Spleen (tissue), 13 donors: ENCODE measurements at places on chromosomes 2 and 18. TPM values are rescaled to one million over a fixed set of nuclear protein-coding genes. Genes with fewer than 3 reads are reported as not detected.
A peak's percentile ranks its signal among the peaks of the same experiment; 100 is the strongest.

DNA sequence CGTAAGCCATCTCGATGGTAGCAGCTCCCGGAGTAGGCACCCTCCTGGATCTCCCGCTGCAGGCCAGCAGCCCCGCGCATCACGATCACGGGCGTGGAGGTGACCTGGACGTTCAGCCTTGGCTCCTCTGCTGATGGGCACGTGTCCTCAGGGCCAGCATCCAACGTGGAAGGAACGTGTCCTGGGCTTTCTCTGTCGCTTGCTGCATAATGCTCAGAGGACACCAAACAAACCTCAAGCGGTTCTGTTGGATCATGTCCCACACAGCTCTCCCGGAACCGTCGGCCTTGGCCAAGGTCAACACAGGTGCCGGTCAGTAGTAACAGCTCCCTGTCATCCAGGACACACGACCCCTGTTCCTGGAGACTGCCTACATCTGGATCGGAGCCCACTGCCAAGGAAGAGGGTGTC is 23.1 kb downstream of the PASK start:
- H3K27ac ChIP-seq: no peak overlapping the region
- no peaks in the 10 kb centered on the region for H3K4me1 ChIP-seq
- H3K27me3 ChIP-seq: no peaks in the 10 kb centered on the region
- no peak overlapping the region for H3K4me3 ChIP-seq
- peaks cover 5% of the 10 kb centered on the region for H3K36me3 ChIP-seq

GRCh38 chr18:37889963-37890362 is 324.4 kb upstream of the CELF4 start:
- no peaks in the 10 kb centered on the region for H3K27me3 ChIP-seq
- H3K27ac ChIP-seq: no peak overlapping the region
- no peaks in the 10 kb centered on the region for H3K36me3 ChIP-seq
- H3K4me3 ChIP-seq: no peak overlapping the region
- no peaks in the 10 kb centered on the region for H3K4me1 ChIP-seq
- DNase-seq: no peak

C1QL2 gene
- polyA plus RNA-seq: not detected

DNA sequence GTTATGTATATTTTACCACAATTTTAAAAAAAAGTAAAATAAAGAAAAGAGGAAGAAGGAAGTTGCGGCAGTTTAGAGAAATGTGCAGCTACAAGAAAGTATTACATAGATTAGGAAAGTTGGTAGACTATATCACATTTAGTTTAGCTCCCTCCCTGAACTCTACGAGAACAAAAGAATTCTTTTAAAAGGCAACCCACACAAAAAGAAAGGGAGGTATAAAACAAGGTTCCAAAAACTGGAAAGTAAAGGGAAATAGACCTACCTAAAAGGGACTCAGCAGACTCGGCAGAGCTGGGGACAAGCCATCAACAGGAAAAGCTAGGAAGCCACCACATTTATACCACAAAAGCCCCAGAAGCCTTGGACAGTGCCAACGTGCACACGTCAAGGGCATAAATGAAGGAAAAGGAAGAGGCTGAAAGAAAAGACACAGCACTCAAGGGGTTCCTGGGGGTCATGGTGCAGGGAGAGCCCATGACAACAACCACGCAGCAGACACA is 9.1 kb downstream of the TMEM127 start:
- H3K36me3 ChIP-seq: peaks cover 36% of the 10 kb centered on the region
- H3K27me3 ChIP-seq: no peaks in the 10 kb centered on the region
- peak overlapping the region; percentile 82 for H3K27ac ChIP-seq
- DNase-seq: no peak

IDH1 gene
- polyA plus RNA-seq: 26.8 TPM

DNA sequence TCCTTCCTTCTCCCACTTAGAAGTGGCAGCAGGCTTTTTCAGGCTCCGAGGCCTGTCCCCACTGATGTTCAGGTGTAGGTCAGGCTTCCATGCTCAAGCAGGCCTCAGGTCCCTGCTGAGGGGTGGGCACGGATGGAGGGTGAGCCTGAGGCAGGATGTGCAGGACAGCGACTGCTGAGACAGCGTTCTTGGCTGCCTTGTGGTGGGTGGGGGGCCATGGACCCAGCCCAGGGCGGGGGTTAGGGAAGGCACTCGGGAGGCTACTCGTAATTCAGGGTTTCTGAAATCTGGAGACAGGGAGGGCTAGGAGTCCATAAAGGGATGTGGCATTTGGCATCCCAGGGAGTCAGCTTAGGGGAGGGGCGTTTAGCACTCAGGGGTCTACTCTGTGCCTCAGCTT is 30.3 kb downstream of the COLEC11 start:
- no peaks in the 10 kb centered on the region for H3K36me3 ChIP-seq
- peaks cover under 1% of the 10 kb centered on the region for H3K4me1 ChIP-seq
- DNase-seq: peak; percentile 49
- no peaks in the 10 kb centered on the region for H3K27me3 ChIP-seq
- H3K4me3 ChIP-seq: no peak overlapping the region

- H3K27ac ChIP-seq: no peak overlapping the region
- no peaks in the 10 kb centered on the region for H3K27me3 ChIP-seq
- H3K36me3 ChIP-seq: no peaks in the 10 kb centered on the region
These were observed 116.8 kb upstream of the RAB6C start for GRCh38 chr2:129862668-129863067.

DNA sequence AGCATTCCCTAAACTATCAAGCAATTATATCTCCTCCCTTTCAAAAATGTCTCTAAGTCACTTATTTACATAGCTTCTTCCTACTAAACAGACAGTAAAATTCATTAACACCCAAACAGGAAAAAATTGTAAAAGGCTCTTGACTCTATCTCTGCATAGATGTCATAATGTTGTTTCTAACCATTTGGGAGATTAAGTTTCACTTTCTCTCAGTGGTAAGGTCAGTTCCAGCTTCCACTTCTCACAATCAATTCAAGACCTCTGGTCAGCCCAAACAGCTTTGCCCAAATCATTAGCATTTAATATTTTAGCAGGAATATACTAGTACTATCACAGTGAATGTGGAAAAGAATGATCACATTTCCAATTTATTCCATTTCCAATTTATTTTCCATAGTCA is 374.3 kb upstream of the MC4R start:
- H3K4me1 ChIP-seq: no peaks in the 10 kb centered on the region
- no peak for DNase-seq
- no peaks in the 10 kb centered on the region for H3K36me3 ChIP-seq
- H3K27ac ChIP-seq: peak overlapping the region; percentile 6
- no peak overlapping the region for H3K4me3 ChIP-seq

- H3K27ac ChIP-seq: no peak overlapping the region
- DNase-seq: no peak
- no peak overlapping the region for H3K4me3 ChIP-seq
- H3K36me3 ChIP-seq: no peaks in the 10 kb centered on the region
- H3K27me3 ChIP-seq: no peaks in the 10 kb centered on the region
These were observed 31.4 kb downstream of the DIS3L2 start for GRCh38 chr2:231992888-231993287.

TRIM43 gene
- polyA plus RNA-seq: not detected

GRCh38 chr2:3192920-3193319 is 184.7 kb downstream of the EIPR1 start:
- H3K4me3 ChIP-seq: no peak overlapping the region
- H3K4me1 ChIP-seq: no peaks in the 10 kb centered on the region
- no peak overlapping the region for H3K27ac ChIP-seq
- peak; percentile 52 for DNase-seq

DNA sequence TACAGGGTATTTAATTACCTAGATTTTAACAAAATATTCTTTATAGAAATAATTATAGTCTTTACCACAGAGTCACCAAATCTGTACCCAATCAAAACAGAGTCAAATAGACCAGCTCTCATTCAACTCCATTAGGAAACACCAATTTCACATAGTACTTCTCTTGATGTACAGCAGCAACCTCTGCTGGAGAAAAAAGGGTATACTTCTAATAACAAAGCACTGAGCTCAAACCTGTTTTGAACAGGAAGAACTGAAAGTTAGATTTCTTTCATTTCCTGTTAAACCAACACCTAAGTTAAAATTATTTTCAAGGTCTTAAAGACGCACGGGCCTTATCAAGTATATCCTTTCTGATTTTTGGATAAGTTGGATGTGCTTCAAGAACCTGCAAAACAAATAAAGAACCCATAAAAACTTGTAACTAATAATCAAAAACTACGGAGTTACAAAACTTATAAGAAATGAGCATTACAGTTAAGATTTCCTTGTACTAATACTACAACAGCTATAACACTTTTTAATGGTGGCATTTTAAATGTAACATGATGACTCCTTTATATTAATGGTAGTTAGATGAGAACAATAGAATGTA is 79.0 kb downstream of the TTC21B start:
- no peak overlapping the region for H3K27ac ChIP-seq
- no peaks in the 10 kb centered on the region for H3K27me3 ChIP-seq
- DNase-seq: no peak
- H3K4me3 ChIP-seq: no peak overlapping the region
- H3K36me3 ChIP-seq: no peaks in the 10 kb centered on the region

DNA sequence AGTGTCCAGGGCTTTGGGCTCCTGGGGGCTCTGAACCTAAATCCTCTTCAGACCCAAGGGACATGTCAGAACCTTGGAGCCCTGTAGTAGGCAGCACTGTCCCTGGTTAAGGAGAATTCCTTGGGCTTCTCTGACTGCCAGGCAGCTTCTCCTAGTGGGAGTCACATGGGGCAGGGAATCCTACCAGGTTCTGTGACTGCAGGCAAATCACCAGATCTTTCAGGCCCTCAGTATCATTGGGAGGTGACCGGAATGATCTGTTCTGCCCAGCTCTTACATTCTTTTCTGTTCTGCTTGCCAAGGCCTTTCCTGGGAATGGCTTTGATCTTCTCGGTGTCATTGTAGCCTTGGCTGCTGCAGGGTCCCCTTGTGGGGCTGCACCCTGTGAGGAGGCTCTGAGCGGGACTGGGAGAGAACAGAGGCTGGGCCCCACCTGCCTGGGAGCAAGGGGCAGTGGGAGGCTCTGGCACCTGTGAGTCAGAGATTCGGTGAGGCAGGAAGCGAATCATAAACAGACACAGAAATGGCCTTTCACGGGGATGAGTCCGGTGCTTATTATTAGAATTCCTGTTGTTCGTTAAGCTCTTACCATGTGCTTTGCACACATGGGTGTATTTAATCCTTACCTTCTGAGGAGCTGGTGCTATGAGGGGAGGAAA is 14.1 kb downstream of the CEP68 start:
- peaks cover 61% of the 10 kb centered on the region for H3K36me3 ChIP-seq
- DNase-seq: no peak
- peaks cover 76% of the 10 kb centered on the region for H3K4me1 ChIP-seq
- H3K27me3 ChIP-seq: no peaks in the 10 kb centered on the region

GRCh38 chr2:165634855-165635254 is 159.2 kb downstream of the GALNT3 start:
- DNase-seq: no peak
- no peaks in the 10 kb centered on the region for H3K27me3 ChIP-seq
- H3K4me3 ChIP-seq: no peak overlapping the region

DNA sequence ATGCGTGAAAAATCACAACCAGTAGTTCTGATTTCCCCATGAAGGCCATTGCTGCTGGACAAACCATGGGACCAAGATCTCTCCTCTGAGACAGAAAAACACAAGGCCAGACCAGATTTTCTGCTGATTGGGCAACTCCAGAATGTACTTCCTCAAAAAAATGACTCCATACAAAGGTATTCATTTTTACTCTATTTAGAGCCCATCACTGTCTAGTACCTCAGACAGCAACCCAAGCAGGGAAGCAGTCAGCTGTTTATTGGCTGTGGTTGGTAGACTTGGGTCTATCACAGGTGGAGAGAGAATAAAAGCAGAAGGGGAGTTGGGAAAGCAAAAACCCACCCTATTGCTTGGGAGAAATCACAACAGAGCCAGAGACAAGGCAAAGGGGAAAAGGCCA is 219.9 kb downstream of the PIK3C3 start:
- no peaks in the 10 kb centered on the region for H3K36me3 ChIP-seq
- H3K27ac ChIP-seq: no peak overlapping the region
- DNase-seq: no peak
- H3K4me1 ChIP-seq: no peaks in the 10 kb centered on the region
- no peaks in the 10 kb centered on the region for H3K27me3 ChIP-seq

DNA sequence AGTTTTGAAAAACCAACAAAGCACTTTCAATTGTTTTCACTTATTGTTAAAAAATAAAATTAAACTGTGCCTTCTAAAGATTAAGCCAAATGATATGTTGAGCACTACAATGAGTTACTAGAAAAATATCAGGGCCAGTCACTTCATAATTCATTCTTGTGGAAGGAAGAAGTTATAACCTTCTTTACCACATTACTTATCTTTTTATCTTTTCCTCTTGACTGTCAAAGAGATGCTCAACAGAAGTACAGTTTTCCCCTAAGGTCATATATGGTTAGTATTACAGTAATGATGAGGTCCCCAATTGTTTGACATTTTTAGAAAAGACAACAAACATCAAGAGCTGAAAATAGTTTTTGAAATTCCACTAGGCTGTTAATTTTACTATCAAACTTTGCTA is 9.4 kb downstream of the PELI1 start:
- no peak overlapping the region for H3K4me3 ChIP-seq
- DNase-seq: no peak
- H3K27me3 ChIP-seq: no peaks in the 10 kb centered on the region
- peaks cover 18% of the 10 kb centered on the region for H3K4me1 ChIP-seq

DNA sequence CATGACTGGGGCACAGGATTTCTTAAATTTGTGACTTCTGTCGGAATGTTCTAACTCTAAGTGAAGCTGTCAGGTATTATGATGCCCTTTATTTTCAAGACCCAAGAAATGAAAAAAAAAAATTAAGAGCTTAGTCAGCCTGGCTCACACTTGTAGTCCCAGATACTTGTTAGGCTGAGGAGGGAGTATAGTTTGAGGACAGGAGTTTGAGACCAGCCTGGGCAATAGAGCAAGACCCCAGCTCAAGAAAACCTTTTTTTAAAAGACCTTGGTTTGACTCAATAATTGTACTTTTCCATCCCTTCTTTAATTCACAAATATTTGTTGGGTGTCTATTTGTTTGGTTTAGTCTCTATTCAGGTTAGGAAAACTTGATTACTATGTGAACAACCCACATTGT is 310.0 kb downstream of the STK39 start:
- no peak for DNase-seq
- H3K4me1 ChIP-seq: no peaks in the 10 kb centered on the region
- no peaks in the 10 kb centered on the region for H3K27me3 ChIP-seq
- H3K36me3 ChIP-seq: no peaks in the 10 kb centered on the region
- no peak overlapping the region for H3K27ac ChIP-seq

DNA sequence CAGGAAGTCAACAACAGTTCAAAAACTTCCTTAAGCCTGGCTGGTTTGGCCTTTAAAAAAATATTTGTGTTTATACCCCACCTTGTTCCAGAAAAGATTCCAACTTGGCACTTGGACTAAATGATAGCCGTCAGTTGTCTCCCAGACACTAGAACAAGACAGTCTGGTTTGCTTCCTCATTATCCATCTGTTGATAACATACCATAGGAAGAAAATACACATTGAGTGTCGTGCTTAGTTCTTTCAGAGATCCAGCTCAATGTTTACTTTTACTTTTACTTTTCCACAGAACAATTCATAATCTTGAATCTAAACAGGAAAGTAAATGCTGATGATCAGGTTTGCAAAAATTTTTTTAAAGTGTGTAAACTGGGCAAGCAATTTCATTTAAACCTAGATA is 2.4 kb upstream of the VPS54 start:
- H3K4me3 ChIP-seq: no peak overlapping the region
- DNase-seq: no peak
- no peaks in the 10 kb centered on the region for H3K27me3 ChIP-seq
- peak overlapping the region; percentile 69 for H3K27ac ChIP-seq
